HL-60 (cell line): ENCODE measurements at places on chromosomes 3 and 15.

DNA sequence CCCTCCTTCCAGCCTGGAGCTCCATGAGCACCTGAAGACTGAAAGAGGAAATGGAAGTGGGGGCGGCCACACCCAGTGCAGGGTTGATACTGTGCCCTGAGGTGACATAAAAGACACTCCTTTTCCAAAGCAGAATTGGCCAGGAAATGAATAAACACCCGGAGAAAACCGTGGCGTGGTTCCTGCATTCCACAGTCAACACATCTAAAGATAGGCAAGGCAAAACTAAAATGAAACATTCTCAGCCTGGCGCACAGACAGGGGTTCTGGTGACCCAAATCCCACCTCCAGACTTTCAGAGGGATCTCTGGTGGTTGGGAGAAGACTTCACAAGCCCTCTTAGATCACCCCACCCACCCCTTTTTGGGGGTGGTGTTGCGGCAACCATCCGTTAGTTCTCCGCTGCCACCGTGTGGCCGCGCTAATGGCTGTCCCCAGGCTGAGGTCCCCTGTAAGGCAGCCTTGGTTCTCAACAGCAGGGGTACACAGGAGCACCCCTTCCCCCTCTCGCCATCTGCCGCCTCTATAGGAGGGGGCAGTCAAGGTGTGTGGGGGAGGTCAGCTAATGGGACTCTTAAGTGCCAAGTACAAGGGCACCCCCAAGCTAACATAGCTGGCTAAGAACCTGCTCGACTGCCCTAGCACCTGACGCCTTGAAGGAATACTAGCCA is 2.5 kb upstream of the MST1R start:
- DNase-seq = peak; percentile 22

- no peak for DNase-seq
Observed at GRCh38 chr3:56855856-56856512, 54.2 kb upstream of the ARHGEF3 start.

- no peak for DNase-seq
Observed at GRCh38 chr3:167094632-167095031, 285.5 kb downstream of the ZBBX start.

DNA sequence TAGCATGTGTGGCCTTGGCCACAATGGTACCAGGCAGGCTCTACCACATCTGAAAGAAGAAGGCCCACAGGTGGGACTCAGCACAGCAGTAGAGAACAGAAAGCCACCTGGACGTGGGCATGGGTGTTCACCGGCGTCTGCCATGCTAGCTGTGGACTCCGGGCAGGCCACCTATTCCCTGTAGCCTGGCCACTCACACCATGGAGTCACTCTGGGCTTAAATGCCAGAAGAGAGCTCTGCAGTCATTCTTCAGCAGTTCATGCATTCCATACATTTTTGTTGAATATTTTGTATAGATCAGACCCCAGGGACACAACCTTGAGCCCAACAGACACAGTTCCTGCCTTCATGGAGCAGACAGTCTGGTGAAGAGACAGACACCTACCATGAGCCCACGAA is 138.6 kb downstream of the SRGAP3 start:
- DNase-seq = no peak

GRCh38 chr15:95875121-95875643 is 455.3 kb upstream of the NR2F2 start:
- DNase-seq = peak; percentile 68

DNA sequence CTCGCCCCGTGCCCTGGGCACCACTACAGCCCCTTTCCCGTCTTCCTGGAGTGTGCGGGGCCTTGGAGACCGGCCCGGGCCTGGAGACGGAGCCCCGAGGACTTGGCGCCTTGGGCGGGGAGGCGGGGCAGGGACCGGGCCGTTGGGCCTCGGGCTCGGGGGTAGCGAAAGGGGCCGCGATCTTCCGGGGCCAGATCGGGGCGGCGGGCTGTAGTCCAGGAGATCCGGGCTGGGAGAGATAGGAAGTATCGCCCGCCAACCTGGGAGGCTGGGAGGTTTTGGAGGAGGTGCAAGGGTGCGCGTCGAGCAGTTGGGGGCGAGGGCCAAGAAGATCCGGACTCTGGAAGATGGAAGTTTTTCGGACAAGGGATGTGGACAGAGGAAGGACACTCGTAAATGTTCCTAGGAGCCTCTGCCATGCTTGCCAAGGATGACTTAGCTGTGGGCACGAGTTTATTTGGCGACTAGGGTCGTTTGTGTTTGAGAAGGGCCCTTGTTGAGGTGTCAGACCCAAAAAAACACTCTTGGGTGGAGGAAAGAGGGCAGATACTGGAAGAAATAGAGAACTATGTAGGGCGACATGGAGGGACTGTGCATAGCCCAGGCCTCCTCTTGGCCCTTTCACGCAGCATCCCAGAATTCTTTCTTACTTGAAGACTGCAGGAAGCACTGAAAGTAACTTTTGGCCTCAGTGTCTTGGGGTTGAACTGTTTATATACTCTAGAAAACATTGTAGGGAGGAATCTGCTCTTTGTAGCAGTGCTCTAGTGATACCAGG is 712 bp downstream of the RTF1 start:
- peak; percentile 50 for DNase-seq

GRCh38 chr3:98966862-98967546 is 65.5 kb upstream of the DCBLD2 start:
- DNase-seq = no peak

GRCh38 chr3:35224565-35225295 is 414.6 kb upstream of the ARPP21 start:
- no peak for DNase-seq

GRCh38 chr15:25093455-25094029 is 138.8 kb downstream of the SNRPN start:
- DNase-seq = no peak

DNA sequence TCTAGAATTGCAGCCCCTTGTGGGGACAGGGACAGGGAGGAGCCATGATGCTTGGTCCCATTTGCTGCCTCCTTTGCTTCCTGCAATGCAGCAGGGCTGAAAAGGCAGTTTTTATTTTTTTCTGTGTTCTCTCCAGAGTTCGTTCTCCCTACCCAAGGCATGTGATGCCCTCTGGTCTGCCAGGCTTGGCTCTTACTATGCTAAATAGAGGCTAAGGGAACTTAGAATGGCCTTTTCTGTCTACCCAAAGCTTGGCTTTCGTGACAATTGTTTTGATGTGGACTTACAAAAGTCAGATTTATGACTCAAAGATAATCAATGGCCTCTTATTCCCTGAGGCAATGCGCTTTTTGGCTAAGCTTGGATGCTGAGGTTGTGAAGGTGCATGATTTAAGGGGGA is 293.3 kb upstream of the TBL1XR1 start:
- no peak for DNase-seq

GRCh38 chr3:58271901-58272501 is 34.0 kb upstream of the RPP14 start:
- no peak for DNase-seq

DNA sequence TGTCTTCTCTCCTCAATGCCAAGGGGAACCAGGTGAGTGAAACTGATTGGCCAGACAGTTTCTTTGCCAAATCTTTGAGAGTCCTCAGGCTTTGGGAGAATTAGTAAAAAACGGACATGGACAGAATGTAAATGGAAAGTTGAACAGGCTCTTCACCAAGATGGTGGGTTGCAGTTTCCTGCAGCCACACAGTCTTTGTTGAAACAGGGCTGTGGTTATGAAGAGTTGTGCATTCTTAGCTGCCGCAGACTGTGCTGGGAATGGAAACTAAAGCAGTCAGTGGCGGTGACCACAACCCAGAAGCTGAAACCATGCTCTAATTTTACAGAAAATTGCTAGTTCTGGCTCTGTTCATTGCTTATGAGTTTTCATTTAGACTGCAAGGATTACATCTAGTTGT is 42.1 kb upstream of the TASOR start:
- DNase-seq = peak; percentile 2

DNA sequence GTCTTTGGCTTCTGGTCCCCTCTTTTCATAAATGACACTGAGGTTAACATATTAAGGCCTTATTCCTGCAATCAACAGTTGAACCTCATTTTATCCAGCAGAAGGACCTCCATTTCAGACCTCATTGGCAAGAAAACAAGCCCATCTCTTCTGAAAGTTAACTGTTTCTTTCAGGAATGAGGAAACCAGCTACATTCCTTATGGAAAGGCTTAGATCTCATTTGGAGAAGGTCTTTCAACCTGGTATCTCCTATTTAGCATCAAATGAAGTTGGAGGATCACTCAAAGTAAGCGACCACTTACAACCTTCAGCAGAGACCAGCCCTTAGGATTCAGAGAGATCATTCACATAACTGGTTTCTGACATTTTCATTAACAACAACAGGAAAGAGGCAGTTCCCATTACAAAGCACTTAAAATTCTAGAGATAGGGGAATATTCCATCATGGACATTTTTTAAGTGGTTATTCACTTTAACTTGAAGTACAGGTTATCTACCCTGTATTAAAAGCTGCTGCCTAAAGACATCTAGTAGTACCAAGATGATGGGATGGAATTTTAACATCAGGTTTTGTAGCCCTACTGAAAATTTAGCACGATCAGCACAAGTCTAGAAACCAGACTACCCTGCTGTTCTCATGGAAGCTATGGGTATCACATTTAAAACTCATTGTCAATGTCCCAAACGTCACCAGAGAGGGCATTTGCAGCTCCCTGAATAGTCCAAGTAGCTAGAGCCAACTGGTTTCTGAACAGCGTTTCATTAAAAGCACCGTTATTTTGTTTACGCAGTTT is 30.4 kb downstream of the TFRC start:
- no peak for DNase-seq

GRCh38 chr3:71512000-71512399 is 71.5 kb downstream of the FOXP1 start:
- DNase-seq = no peak

GRCh38 chr15:63232405-63232804 is 43.0 kb downstream of the RAB8B start:
- DNase-seq = no peak

GRCh38 chr3:65664446-65664845 is 374.3 kb downstream of the MAGI1 start:
- no peak for DNase-seq

DNA sequence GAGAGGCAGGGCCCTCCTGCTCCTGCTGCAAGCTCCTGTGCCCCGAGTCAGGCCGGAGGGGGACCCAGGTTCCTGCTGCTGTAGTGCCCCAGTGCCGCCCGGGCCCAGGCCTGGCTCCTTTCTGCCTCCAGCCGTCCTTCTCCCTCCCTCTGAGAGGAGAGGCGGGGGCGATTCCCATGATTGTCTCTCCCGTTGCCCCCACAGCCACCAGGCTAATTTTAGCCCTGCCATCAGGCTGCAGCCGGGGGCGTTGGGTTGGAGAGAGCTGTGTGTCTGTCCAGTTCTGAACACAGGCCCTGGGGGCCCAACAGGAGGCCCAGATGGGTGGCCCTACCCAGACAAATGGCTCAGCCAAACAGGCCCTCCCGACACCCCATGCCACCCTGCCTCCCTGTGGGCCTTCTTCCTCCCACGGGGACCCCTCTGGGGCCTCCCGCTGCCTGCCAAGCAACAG is 214.8 kb downstream of the TBC1D2B start:
- no peak for DNase-seq

GRCh38 chr3:196782511-196782910 is 42.9 kb downstream of the PAK2 start:
- no peak for DNase-seq

DNA sequence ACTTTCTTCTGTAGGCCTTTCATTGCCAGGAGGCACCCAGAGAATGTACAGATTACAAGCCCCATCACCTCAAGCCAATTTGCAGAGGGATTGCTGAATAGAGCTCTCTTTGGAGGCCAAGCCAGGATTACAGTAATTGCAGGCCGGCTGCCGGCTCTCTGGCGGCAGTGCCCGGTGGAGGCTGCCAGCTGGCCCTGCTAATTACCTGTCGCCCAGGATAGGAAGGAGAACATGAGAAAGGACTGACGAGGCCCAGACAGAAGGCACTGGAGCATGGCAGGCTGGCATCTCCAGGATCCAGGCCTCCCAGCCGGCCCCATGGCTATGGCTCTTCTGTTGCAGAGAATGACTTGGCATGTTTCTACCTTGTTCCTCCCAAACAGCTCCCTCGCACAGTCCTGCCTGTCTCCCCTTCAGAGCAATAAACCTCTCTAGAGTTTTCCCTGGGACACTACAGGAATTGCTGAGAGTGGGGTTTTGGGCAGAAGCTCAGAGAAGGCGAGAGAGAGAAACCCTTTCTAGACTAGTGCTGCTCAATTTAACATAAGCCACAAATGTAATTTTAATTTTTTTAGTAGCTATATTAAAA is 273.6 kb upstream of the PROK2 start:
- DNase-seq = no peak
